ENCODE measurements at places on chromosomes 2 and 18.

DNA sequence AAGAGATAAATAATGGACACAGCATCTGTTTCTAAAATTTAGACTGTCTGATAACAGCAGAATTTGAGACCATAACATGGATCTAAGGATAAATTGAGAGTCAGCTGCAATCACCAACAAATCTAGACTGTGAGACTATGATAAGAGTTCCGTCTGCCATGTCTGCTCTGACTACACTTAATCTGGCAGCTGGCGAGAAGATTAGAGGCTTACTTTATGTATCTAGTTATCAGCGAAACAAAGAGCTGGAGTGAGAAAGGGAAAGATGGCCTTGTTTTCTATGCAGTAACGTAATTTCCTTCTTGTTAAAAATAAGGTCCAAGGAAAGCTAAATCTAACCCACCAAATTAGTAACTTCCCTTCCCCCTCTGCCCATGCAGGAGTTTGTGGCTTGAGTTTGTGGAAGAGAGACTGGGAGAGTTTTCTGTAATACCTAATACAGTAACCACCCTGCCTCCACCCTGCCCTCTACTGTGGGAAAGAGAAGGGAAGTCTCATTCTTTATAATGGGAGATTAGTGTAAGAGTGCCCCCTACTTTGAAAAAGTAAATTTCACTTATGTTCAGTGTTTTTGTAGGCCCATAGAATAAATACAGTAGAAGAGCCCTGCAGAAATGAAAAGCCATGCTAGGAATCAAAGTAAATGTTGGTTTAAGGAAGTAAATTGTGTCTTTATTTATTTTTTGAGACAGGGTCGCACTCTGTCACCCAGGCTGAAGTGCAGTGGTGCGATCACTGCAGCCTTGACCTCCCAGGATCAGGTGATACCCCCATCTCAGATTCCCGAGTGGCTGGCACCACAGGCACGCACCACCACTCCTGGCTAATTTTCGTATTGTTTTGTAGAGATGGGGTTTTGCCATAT is 27.5 kb downstream of the EML4 start:
- no peak for DNase-seq

DNA sequence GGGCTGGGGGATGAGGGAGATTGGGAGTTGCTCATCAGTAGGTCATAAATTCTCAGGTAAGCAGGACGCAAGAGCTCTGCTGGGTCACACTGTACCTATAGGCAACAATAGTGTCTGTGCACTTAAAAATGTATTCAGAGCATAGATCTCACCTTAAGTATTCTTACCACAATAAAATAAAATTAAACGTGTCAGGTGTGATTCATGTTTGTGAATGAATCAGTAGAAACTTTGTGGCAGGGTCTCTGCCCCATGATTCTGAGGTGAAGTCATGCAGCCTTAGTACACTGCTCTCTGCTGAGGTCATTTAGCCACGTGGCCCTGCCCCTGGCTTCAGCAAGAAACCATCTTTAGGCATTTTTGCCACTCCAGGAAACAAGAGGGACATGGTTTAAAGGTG is 253.8 kb downstream of the FBXO15 start:
- no peak for DNase-seq

DNA sequence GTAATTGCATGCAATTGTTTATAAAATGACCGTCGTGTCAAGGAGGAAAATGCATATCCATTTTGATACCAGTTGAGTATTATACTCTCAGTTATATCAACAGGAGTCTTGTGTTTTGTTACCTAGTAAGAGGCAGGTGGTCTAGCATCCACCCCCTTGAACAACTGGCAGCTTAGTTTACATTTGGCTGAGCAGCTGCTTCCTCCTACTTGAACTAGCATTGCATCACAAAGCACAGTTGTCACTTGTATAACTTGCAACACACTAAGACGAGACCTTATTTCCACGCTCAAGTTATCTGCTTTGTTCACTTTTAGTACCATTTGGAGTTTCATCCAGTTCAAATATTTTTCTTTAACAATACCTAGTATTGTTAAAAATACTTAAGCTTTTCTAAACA is 75.4 kb upstream of the UBE2E3 start:
- no peak for DNase-seq

- no peak for DNase-seq
Observed at GRCh38 chr2:106282462-106283170, 88.5 kb upstream of the UXS1 start.

DNA sequence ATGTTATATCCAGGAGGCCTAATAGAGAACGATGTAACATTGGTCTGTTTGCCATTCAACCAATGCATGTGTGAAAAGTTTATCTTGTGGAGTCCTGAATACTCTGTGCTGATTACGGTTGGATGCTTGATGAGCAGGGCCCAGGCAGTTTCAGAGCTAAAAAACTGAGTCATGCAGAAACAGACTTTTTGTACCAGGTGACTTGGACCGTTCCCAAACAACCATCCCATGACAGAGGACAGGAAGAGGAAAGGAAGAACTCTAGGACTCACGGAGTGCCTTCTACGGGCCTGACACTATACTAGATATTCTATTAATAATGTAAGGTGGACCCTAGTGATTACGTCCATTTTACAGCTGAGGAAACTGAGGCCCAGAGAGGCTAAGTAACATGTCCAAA is 142.1 kb downstream of the ARHGAP28 start:
- no peak for DNase-seq

DNA sequence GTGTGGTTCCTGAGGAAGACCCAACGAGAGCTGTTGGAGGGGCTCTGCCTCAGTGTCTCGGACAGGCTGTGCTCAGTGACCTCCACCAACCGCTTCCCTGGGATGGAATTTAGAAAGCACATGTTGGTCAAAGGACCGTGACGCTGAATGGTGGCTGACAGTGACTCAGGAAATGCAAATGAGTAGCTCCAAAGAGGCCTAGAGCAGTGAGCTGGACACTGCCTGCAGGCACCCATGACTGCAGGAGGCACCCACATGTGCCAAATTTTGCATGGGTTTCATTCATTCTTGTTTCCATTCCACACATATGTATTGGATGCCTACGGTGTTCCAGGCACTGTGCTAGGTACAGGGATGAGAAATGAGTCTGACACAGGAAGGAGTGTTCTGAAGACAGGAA is 46.4 kb downstream of the ACKR3 start:
- DNase-seq: no peak

GRCh38 chr2:3535467-3535793 is 16.1 kb upstream of the ADI1 start:
- DNase-seq: no peak

GRCh38 chr2:28327581-28327955 is 65.1 kb upstream of the FOSL2 start:
- no peak for DNase-seq

DNA sequence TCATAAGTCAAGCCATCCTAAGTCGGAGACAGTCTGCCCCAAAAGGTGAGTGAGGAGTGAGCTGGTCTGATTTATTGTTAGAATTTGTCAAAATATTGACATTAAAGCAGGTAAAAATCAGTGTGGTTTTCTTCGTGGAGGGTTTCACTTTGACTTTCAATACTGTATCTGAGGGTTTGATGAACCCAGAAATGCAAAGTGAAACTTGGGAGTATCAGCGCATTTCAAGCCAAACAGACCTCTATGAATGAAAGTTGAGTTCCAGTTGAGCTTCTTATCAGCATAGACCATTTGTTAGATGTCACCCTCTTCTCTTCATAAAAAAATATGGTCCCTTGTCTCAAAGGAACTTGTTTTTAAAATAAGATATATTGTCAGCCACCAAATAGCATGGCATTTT is 21.7 kb upstream of the CXCR4 start:
- DNase-seq: no peak

DNA sequence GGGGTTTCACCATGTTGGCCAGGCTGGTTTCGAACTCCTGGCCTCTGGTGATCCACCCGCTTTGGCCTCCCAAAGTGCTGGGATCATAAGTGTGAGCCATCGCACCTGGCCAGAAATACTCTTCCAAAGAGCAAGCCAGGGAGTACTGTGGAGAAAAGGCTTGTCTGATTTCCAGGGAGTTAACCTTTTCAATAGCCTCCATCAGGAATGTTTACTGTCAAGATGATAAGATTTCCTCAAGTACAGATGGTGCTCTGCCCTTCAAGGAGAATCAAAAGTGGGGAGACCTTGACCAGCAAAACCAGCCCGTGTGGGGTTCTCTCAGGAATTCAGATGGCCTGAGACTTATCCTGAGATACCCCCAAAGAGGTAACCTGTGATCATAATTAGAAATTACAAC is 237.2 kb downstream of the PRKCE start:
- DNase-seq: no peak

GRCh38 chr2:69686813-69687212 is 43.3 kb upstream of the AAK1 start:
- DNase-seq: no peak

DNA sequence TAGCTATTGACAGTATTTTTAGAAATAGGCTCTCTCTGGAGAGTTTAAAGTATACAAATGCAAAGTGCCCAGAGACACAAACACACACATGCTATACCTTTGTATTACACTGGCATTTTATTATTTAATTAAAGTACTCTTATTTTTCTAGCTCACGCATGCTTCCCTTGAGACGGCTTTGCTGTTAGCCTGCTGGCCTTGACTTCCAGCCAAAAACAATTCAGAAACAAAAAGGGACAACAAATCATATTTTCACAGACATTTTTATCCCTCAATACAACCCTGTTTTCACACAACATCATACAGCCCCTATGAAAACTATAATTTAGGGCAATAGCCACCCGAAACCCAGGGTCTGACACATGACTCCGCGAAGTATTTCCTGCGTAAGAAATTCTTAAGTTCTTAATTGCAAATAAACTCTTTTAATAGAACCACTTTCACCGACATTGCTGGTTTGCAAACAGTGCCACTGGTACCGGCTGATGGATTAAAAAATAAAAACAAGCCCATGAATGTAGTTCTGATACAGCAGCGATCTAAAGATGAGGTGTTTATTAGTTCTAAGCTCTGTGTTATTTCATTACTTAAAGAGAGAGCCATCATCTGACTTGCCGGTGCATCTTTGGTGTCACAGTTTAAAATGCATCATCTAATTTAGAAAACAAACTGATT is 185.1 kb downstream of the TCF4 start:
- no peak for DNase-seq

DNA sequence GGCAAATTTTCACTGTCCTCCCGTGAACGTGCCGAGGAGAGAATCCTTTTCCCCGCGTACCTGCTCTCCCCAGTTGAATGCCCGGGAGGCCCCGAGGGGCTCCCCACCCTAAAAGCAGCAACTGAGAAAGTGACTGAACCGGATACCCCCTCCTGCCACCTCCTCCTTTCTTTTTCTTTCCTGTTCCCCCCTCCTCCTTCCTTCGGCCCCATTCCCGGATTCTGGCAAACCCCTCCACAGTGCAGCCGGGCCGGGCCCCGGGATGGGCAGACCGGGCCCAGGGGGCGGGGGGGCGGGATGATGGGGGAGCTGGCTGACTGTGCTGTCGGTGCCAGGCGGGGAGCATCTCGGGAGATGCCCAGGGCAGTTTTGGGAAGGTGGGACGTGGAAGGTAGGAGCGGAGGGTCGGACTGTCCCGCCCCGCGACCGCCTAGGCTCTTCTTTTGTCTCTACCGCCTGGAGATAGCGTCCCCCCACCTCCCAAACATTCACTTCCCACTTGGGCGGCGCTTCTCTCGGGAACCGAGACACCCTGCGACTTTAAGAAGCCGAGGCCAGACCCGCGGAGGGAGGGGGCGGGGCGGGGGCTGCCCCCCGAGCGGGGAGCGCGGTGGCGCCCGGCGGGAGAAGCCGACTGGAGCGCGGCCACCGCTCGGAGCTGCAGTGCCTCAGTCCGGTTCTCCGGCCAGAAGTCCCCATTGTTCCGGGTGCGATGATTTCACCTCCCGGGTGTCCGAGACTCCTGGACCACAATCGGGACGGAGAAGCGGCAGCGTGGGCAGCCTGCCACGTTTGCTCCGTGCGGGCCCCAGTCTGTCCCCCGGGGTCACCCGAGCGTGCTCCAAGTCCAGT is 8.2 kb downstream of the DLX2 start:
- DNase-seq: no peak

- DNase-seq: no peak
Observed at GRCh38 chr2:132403146-132403545, 13.5 kb upstream of the GPR39 start.

GRCh38 chr2:10188729-10189305 is 66.3 kb downstream of the RRM2 start:
- DNase-seq: no peak

GRCh38 chr18:74654638-74655037 is 57.0 kb downstream of the ZNF407 start:
- DNase-seq: no peak

DNA sequence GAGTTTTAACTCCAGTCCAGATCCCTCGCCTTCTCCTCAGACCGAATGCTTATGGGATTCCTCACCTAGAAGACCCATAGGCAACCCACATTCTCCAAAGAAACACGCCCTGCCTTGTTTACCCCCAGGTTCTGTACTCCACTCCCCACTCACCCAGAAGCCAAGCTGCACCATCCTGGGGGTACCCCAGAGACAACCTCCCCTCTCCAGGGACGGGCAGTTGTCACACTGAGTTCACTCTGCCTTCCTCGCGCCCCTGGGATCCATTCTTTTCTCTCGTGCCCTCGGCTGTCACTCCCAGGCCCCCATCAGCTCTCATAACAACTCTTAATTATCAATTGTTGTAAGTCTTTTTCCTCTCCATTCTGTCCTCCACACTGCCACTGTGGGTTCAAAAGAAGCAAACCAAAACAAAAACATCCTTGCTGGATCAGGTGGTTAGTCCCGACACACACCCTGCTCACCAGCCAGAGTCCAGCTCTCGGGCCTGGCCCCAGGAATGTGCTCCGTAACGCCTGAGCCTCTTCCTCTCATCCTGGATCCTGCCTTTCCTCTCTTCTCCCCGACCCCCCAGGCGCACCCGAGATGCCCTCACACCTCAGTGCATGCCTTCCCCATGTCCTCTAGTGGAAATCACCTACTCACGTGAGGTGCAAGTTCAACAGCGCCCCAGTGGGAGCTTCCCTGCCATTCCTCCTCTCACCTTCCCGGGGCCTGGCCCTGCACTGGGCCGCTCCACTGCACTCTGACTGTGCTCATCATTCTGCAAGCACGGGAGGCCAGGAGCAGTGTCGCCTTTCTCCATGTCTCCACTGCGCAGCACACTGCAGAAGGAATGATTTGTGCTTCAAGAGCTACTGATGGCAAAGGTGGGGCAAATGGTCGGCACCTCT is 20.7 kb downstream of the COX7A2L start:
- no peak for DNase-seq

- DNase-seq: no peak
Observed at GRCh38 chr2:206275312-206276055, 1.0 kb downstream of the ZDBF2 start.

DNA sequence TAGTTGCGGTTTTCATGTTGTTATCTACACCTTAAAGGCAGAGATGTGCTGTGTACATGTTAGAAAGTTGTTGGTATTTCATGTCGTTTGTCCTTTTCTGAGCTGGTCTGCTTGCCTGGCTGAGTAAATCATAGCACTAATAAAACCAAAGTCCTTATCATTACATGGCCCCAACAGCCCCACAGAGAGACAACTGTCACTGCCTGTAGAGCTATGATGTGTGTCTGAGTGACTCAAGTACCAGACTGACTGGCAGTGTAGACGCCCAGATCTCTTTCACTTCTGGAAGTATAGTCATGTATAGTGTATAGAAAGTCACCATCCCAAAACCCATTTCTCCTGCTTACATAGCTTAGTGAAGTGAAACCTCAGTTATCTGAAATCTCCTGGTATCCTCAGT is 4.3 kb downstream of the SOCS6 start:
- DNase-seq: no peak

GRCh38 chr2:105121434-105121833 is 83.6 kb downstream of the MRPS9 start:
- DNase-seq: no peak
